Karpas-422 (cell line): ENCODE measurements at places on chromosomes 1 and 21. TPM values are rescaled to one million over a fixed set of nuclear protein-coding genes. Genes with fewer than 3 reads are reported as not detected.

The C1QTNF12 gene
- total RNA-seq = 2.2 and 2.5 TPM in 2 replicates

DNA sequence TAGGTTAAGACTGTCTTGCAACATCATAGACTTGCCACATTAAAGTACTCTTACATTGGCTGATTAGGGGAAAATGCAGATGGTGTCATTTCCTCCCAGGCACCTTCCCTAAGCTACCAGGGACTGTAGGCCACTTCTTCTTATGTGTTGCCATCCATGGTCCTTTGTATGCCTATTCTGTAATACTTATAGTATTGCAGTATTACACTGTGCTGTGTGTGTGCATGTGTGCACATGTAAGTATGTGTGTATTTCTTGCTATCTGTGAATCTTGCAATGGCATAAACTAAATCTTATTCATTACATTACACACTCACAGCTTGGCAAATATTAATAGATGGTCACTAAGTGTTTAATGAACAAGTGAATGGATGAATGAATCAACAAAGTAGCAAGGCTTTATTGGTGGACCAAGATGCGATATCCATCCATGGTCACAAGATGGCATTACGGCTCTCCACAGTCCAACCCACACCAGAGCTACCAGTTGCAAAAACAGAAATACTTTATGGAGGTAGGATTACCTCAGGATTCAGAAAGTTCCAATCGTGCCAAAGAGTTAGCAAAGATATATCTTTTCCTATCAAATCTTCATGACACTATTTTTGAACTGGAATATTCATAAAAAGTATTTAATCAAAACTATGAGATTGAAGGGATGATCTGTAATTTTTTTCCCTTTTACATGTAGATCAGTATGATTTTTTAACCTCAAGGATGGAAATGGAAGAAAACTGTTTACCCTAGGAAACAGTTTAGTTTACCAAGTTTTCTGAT lies 160.2 kb downstream of the DENND1B start:
- no peak overlapping the region for H3K27ac ChIP-seq
- H3K4me1 ChIP-seq = peaks cover 42% of the 10 kb centered on the region
- H3K27me3 ChIP-seq = no peaks in the 10 kb centered on the region
- H3K36me3 ChIP-seq = no peaks in the 10 kb centered on the region
- DNase-seq = peak; percentile 66

- no peaks in the 10 kb centered on the region for H3K27me3 ChIP-seq
- H3K36me3 ChIP-seq = no peaks in the 10 kb centered on the region
- no peaks in the 10 kb centered on the region for H3K4me1 ChIP-seq
- no peak for DNase-seq
- H3K4me3 ChIP-seq = no peak overlapping the region
- H3K27ac ChIP-seq = no peak overlapping the region
These were observed 86.9 kb downstream of the MPZL1 start for GRCh38 chr1:167808690-167809089.

DNA sequence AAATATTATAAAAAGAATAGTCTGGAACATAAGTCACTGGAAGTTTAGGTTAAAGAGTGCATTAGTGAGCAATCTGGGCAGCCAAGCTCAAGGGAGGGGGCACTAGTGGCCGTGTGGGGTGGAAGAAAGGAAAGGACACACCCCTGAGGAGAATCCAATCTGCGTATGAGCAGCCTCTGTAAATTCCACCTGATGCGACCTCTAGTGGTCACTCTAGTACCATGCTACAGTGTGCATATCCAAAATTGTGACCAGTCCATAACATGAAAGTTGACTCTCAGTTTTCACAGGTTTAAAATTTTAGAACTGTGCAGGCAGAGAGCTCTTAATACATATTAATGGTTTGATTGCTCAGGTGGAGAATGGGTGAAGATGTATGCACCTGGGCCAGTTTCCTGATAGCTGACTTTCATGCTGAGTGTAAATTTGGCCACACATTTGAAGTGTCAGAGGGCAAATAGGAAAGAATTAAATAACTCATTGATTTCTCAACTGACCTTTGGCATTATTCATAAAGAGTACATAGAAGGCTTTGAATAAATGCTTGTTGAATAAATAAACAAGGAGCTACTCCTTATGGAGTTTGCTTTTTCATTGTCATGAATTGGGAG lies 105.9 kb upstream of the C21orf91 start:
- no peaks in the 10 kb centered on the region for H3K36me3 ChIP-seq
- H3K27me3 ChIP-seq = no peaks in the 10 kb centered on the region
- no peak overlapping the region for H3K27ac ChIP-seq
- no peaks in the 10 kb centered on the region for H3K4me1 ChIP-seq

DNA sequence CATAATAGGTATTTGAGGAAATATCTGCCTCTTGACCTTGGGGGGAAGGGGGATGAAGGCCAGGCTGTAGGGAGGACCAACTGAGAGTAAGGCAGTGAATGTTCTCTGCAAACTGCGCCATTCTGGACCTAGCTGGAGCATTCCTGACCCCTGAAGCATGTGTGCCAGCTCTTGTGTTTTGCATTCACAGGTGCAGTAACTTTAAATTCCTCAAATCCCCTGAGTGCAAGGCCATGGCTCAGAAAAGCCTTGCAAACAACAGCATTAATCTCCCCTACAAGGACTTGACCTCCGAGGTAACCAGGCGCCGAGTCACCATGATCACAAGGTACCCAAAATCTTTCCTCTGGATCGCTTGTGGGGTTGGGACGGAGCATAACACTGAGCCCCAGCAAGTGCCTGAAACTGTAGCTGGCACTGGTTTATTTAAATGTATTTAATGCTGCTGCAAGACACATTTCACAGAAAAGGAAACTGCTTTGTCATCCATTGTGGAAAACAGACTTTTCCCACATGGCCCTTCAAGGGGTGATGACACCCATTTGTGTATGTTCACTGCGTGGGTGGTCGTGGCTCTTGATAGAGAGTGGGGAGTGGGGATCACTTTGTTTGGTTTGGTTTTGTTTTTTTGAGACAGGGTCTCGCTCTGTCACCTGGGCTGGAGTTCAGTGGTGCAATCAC lies 1.7 kb downstream of the MYOCOS start:
- peaks cover 44% of the 10 kb centered on the region for H3K4me1 ChIP-seq
- H3K36me3 ChIP-seq = no peaks in the 10 kb centered on the region
- peak overlapping the region; percentile 40; the same call in 1 of the 2 replicates for H3K27ac ChIP-seq
- peak overlapping the region; percentile 42; the same call in 1 of the 2 replicates for H3K4me3 ChIP-seq
- DNase-seq = peak; percentile 72
